ENCODE measurements at places on chromosomes 16 and 17.

DNA sequence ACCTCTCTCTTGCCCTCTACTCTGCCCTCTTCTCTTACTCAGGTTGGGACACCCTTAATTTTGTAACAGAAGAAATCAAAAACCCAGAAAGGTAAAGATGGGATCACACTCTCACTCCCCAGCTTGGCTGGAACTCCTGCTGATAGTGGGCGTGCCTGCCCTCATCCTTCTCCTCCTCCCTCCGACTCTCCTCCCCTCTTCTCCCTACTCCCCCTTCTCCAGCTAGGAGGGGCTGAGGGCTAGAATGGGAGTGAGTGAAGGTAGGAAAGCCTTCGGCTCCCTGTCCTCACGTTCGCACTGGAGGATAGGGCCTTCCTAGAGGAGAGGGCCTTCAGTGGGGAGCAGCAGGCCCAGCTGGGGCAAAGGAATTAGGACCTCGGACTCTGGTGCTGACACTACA is 20.3 kb downstream of the SLC7A6OS start:
- DNase-seq = no peak

DNA sequence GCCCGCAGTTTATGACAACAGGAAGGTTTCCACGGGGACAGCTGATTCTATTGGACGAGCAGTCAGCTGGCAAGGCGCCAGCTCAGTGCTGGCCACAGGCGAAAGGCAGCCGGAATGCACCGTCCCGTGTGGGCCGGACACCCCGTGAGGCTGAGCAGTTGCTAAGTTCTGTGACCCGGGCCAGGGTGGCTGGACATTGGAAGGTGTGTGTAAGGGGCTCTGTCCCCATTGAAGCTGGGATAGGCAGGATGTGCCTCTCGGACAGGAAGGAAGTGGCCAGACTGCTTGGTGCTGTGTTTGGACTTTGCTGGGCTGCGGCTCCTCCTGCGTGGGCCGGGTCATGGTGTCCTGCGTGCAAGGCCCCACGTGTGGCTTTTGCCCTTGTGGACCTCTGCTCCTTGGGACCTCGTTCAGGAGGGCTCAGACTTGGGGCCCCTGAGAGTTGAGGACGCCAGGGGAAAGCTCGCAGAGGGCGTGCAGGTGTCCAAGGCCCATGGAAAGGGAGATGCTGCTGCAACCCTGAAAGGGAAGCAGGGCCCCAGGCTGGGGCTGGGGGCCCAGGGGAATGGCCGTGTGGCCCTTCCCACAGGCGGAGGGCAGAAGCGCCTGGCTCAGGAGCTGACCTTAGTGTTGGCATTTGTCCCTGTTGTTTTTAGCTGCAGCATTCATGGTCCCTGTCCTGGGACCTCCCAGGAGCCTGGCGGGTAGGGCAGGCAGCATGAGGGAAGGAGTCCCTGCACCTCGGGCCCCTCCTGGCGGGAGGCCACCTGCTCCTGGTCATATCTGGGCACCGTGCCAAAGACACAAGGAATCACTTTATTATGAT is 10.0 kb downstream of the BAIAP2 start:
- DNase-seq = no peak

- DNase-seq = no peak
Measured at GRCh38 chr16:85137323-85138072, 25.2 kb upstream of the CIBAR2 start.

DNA sequence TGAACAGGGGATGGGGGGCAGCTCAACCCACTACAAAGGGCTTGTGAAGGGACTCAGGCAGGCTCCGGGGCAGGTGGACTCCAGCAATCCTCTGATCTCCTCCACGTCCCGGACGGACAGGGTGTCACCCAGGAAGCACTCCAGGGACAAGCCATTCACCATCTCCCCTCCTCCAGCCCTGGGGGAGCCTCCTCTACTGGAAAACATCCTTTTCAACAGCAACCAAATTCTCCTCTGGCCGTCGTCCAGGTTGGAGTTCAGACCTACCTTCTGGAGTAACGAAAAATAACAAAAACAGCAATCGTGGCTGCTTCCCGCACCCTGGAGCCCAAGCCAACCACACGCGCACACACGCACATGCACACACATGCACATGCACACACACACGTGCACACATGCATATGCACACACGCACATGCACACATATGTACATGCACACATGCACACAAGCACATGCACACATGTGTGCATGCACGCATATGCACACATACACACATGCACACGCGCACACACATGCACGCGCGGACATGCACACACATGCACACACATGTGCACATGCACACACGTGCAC is 8.9 kb upstream of the RBFOX3 start:
- no peak for DNase-seq

- DNase-seq = no peak
Measured at GRCh38 chr16:2881783-2882649, 999 bp upstream of the FLYWCH2 start.

GRCh38 chr17:60130466-60130865 is 19.3 kb upstream of the CA4 start:
- DNase-seq = no peak

DNA sequence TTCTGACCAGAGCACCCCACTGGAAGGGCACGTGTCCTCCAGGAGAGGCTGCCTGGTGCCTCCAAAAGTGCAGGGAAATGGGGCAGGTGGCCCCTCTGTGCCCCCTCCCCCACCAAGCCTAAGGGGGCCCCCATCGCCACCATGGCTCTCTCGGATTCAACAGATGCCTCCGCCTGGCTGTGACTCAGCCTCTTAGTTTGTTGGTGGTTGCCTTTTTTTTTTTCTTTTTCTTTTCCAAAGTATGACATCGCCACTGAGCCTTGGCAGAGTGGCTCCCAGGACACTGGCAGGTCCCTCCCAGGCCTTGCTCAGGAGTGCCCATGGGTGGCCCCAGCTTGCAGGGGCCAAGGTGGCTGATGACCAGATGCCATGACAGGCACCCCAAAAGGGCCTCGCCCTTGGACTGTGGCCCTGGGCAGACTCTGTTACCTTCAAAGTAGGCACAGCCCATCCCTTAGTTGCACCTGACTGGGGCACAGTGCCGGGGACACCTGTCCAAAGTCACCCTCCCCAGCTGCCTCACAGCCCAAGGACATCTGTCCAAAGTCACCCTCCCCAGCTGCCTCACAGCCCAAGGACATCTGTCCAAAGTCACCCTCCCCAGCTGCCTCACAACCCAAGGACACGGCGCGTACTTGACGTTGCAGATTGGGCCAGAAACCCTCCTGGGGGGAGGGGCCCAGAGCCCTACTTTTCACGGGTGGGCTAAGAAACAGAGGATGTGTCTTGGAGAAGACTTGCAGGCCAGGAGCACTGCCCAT is 29.6 kb downstream of the NPTX1 start:
- no peak for DNase-seq

DNA sequence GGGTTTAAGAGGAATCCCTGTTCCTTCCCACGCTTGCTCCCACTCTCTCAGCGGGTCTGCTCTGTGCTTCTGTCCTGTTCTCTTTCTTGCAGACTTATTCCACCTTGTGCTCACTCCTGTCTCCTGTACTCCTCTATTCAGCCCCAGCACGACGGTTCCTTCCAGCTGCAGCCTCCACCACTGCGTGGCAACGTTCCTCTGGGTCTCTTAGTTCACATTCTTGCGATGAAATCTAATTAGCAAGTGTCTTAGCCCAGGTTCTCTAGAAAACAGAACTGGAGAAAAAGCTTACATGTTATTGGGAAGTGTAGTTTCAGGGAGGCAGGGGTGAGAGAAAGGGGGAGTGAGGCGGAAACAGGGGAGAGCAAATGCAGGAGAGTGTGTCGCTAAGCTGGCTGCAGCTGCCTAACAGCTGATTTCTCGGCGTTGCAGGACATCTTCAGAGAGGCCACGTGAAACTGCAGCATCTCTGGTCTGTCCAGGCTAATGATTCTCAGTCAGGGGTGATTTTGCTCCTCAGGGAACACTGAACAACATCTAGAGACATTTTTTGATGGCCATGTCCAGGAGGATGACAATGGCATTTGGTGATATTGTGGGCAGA is 213.2 kb upstream of the NLRP1 start:
- DNase-seq = no peak

- no peak for DNase-seq
Measured at GRCh38 chr16:14020141-14020540, 51.0 kb upstream of the MRTFB start.

- no peak for DNase-seq
Measured at GRCh38 chr17:33725675-33726271, 432.7 kb upstream of the ASIC2 start.
